ENCODE measurements at places on chromosomes 4 and X.

DNA sequence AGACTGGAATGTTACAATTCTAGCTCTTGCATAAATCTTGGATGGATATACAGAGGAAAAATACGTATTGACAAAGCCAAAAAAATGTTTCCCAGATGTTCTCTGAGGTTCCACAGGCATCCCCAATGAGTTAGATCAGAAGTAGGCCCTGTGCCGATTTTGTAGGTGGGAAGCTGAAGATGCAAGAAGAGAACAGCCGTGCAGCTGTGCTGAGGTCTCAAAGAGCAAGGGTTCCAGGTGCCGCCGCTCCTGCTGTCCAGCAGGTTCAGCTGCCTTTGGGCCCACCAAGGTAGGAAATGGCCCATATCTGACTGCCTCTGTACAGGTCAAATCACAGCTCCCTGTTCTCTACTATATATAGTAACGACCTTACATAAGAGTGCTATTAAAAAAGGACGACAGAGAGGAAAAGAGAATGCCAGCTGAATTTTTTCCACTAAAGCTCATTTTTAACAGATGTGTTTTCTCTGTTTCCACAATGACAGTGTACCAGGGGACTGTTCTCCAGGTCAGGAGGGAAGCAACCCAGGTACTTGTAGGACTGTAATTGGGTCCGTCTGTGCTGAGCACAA, 155.6 kb downstream of the CBR4 start:
- no peak for DNase-seq

DNA sequence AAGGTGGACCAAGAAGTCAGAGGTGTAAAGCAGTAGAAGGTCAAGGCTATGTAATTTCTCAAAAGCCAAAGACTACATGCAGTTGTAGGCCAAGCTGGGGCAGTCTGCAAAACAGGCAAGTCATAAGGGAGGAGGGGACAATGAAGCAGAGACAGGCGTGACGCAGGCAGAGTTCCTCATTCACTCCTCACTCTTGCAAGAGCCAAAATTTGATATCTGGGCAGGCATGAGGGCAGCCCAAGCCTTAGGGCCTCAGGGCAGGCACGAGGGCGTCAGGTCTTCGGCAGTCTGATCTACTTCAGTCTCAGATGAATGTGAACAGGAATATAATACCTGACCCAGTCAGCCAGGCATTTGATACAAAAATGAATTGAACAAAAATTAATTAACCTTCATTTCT, 86.4 kb upstream of the AGA start:
- DNase-seq = no peak

DNA sequence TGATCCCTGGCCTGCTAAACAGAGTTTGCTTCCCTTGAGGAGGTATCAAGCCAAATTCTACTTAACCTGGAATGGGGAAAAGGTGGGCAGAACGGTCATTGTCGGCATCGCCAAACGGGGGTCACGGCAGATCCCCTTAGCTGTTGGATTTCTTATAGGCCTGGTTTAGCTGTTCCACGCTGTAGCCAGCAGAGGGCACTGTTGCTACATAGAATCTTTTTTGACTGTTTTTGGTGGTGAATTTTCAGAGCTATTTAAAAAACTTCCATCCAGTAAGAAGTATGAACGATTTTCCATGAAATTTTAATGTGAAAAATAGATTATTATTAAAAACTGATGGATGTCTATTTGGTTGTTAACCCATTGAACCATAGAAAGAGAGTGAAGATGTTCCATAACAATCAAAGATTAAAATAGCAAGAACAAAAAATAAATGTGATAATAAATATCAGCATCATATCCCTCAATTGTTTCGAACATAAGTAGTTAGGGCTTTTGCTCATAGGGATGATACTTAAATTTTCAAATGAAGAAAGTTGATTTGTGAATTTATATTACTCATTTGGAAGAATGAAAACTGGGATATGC, 56.6 kb downstream of the LINC00632 start:
- peak; percentile 54 for DNase-seq

GRCh38 chrX:47210661-47211425, 7.6 kb upstream of the CDK16 start:
- no peak for DNase-seq

DNA sequence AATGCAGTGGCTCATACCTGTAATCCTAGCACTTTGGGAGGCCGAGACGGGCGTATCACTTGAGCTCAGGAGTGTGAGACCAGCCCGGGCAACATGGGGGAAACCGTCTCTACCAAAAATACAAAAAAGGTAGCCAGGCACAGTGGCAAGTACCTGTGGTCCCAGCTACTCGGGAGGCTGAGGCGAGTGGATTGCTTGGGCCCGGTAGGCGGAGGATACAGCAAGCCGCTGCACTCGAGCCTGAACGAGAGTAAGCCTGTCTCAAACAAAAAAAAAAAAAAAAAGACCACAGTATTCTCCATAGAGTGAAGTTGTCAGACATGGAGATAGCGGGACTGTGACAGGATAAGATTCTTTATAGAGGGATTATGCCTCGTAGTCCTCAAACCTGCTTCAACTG, 76.1 kb upstream of the SH3RF1 start:
- DNase-seq = no peak

- no peak for DNase-seq
Observed at GRCh38 chr4:7598939-7599790, 164.4 kb upstream of the PSAPL1 start.

GRCh38 chrX:68647156-68647957, at the start of gene STARD8:
TSS of gene STARD8 (plus strand) at chrX:68647666. CDS start at chrX:68647883, 217 bp downstream.
- DNase-seq = no peak

DNA sequence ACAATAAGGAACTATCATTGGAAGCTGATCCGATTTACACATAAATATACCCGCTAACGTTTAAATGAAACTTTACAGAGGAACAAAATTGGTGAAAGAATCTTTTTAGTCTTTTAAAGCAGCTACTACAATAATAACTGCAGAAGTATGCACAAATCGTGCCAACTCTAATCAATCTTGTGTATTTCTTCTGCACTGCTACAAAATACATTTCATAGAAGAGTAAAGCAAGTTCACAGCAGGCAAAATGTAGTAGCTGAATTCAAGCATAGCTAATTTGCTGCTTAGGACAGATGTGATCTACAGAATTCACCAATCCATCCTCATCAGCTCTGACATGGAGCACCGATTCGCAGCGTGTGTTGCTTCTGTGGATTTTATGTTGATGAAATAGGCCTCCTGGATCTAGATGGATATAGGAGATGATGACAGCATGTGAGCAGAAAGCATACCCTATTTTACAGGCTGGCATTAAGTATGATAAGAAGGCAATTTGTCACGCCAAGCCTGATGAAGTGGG, 367.3 kb upstream of the FGF13 start:
- no peak for DNase-seq

DNA sequence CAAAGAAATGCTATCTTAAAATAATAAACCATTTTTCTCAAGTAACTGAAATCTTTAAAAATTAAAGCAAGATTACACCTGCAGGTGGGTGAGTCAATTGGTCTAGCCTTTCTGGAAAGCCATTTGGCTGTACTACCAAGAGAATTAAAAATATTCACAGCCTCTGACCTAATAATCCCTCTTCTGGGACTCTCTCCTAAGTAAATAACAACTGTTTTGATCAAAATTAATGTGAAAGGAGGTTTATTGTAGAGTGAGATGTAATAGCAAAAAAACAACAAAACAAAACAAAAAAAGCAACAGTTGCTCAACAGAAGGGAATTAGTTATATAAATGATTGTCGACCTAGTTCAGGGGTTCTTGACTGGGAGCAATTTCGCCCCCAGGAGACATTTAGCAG, 89.0 kb downstream of the GEMIN8 start:
- no peak for DNase-seq

DNA sequence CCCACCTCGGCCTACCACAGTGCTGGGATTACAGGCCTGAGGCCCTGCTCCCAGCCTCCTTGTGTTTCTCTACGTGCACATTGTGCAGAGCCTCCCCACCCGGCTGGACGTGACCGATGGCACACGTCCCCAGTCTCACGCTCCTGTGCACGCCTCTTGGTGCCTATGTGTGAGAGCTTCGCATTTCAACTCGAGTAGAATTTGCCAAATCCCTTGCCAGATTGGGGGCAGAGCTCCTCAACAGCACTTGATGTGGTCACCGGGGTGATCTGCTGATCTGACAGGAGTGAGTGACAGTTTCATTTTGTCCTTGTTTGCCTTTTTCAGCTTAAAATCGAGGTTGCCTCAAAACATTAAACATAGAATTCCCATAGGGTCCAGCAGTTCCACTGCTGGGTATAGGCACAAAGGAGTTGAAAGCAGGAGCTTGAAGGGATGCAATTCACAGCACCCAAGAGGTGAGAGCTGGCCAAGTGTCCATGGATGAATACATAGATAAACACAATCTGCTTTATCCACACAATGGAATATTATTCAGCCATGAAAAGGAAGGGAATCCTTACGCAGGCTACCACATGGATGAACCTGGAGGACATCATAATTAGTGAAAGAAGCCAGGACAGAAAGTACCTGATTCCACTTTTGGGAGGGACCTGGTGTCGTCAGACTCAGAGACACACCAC, 17.6 kb downstream of the TMEM187 start:
- peak; percentile 39 for DNase-seq

GRCh38 chrX:23493941-23494374, 159.3 kb downstream of the PTCHD1 start:
- no peak for DNase-seq

GRCh38 chr4:20158195-20158594, 93.5 kb upstream of the SLIT2 start:
- DNase-seq = no peak

- no peak for DNase-seq
Observed at GRCh38 chr4:28004520-28004919, 1143.9 kb downstream of the STIM2 start.

DNA sequence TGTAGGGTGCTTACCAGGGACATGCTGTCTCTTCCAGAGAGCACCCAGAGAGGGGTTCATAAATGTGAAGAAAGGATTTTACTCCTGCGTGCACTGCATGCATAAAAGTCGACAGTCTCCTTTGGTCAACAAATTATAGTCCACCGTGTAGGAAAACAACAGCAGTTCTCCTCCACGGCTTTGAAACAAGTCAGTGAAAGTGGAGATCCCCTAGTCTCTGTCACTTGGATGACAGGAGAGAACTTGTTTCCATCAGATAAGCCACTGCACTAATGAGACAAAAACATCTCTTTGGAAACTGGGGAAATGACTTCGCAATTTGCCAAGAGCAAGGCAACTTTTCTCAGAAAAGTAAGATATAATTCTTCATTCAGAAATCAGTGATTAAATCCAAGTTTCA, 9.7 kb downstream of the UNC5C start:
- DNase-seq = no peak

DNA sequence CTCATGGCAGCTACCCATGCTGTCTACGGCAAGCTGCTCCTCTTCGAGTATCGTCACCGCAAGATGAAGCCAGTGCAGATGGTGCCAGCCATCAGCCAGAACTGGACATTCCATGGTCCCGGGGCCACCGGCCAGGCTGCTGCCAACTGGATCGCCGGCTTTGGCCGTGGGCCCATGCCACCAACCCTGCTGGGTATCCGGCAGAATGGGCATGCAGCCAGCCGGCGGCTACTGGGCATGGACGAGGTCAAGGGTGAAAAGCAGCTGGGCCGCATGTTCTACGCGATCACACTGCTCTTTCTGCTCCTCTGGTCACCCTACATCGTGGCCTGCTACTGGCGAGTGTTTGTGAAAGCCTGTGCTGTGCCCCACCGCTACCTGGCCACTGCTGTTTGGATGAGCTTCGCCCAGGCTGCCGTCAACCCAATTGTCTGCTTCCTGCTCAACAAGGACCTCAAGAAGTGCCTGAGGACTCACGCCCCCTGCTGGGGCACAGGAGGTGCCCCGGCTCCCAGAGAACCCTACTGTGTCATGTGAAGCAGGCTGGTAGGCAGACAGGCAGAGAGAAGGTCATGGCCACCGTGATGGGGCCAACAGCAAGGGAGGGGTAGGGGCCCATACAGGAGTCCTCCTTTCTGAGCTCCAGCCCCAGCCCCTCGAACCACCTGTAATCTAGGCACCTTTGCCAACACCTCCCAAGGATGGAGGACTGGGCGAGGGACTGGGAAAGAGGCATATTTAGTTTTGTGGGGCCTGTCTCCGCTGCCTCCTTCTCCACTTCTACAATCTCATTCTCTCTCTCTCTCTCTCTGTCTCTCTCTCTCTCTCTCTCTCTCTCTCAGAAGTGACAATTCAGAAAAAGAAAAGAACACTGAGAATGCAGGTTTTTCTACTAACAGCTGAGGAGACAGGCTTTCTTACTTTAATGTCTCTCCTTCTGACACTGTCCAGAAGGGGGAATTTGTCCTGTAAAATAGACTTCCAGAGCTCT, 4.7 kb upstream of the TSPYL2 start:
- DNase-seq = no peak

DNA sequence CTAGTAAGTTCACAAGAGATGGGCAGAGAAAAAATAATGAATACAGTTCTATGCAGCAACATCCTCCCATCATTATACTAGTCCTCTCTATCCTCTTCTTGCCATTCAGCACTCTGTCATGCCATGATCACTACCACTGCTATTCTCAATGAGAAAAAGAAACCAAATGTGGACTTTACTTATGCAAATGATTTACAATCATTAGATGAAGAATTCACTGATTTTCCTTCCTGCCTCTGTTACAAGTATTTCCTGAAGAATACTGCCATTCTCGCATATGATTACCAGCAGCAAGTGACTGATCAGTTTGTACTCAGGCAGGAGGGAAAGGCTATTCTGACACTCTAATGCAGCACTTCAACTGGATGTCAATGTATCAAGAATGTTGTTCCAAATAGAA, 50.3 kb downstream of the WDFY3 start:
- DNase-seq = no peak

All from CD4-positive, alpha-beta T cell treated with Interleukin-6 for 4 hours (primary cell).